Astrocyte of the hippocampus (primary cell): ENCODE measurements at places on chromosomes 6 and 20.
A peak's percentile ranks its signal among the peaks of the same experiment; 100 is the strongest.

- DNase-seq: no peak
Observed at GRCh38 chr6:11016452-11016851, 27.7 kb downstream of the ELOVL2 start.

DNA sequence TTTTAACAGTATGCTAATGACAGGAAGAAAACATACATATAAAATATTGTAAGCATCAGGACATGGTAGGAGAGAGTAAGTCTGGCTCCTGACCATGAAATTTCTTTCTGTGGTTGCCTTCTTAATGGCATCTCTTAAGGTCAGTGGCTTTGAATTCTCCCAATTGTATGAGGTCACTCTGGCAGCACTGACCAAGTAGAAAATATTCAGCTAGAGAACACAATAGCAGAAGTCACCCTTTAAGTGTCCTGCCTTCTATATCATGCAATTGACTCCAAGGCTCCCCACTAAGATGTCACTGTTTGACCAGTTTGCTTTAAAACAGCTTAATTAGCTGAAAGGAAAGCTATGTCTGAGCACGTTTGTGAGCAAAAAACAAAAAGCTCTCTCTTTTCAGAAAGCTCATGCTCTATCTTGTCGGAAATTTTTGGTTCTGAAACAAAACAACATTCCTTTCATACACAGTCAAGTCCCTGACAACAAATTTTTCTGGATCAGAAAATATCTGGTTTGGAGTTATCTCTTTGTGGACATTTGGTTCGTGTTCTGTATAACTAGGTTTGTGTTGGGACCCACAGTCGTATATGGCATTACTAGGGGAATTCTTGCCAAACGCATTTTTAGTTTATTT lies 120.9 kb upstream of the IFNGR1 start:
- peak; percentile 29 for DNase-seq

DNA sequence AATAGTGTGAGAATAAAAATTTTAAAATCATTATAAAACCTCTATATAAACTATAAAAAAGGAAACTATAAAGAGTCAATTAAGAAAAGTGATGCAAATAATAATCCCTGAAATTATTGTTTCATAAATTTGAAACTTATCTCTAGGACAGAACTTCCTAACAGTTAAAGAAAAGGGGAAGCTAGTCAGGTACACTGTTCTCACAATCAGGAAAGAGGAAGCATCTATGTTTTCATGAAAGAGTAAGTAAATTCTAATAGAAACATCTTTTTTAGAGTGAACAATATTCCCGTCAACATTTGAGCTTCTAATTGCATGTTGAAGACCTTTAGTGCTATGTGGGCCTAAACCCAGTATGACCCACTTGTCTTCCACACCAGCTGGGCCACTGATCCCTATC lies 1.2 kb upstream of the ADGRF1 start:
- no peak for DNase-seq

GRCh38 chr6:35919827-35920751 lies 809 bp downstream of the SRPK1 start:
- peak; percentile 74 for DNase-seq

- peak; percentile 36 for DNase-seq
Observed at GRCh38 chr20:16810216-16810615, 62.1 kb downstream of the OTOR start.

DNA sequence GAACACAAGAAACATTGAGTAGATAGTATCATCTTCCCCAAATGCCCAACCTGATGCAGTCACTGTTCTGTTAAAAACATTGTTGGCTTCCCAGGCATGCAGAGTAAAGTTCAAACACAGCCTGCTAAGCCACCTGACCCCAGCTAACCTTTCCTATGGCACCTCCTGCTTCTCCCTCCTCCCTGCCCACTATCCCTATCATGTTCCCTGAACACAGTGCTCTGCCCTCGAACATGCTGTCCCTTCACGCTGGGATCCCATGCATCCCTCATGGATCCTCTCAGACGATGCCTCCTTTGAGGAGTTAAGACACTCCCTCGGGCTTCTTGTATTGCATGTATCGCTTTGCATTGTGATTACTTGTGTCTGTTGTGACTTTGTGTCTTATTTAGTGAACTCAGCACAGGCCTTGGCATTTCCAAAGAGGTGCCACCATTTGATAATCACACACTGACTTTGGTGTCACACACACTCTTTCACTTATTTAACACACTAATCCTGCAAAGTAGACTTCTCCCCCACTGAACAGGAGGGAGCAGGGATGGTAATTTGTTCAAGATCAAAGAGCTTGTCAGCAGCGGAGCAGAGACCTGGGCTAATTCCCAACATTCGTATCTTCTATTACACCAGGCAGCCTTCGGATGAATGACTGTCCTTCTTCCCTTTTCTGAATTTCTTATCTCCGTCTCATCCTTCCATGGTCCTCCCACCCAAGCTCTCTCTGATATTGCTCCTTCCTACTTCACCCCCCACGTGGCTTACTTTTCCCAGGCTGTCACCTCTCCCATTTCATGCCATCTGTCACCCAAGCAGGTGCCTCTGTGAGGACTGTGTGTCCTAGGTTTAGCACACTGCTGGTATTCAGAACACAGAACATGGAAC lies 28.3 kb upstream of the SMIM29 start:
- DNase-seq: no peak

- no peak for DNase-seq
Observed at GRCh38 chr6:87645080-87645479, 55.1 kb downstream of the ORC3 start.

- DNase-seq: peak; percentile 61
Observed at GRCh38 chr6:160431226-160431625, 83.0 kb downstream of the SLC22A3 start.

DNA sequence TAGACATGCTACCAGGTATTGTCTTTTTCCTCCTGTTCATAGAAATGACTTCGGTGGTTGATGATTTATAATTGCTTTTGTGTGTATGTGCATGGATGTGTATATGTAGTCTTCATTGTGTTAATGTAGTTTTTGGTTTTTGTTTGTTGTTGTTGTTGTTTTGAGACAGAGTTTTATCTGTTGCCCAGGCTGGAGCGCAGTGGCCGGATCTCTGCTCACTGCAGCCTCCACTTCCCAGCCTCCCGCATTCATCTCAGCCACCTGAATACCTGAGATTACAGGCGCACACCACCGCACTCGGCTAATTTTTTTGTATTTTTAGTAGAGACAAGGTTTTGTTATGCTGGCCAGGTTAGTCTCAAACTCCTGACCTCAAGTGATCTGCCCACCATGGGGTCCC lies 75.2 kb downstream of the HFE start:
- no peak for DNase-seq

DNA sequence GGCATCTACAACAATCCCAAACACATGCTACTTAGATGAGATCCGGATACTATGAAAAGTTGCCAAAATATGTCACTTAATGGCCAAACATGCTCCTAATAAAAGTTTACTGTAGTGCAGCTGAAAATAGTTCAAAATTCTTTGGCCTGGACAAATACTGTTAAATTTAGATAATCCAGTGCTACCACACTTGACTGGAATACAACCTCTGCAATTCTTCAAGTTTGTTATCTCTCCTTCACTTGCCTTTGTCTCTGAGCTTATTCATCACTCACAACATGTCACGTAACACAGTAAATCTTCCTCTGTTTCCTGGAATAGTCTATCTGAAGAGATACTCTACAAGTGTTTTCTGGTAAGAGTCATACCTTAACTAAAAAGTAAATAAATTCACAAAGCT lies 10.5 kb upstream of the PLN start:
- DNase-seq: peak; percentile 28

GRCh38 chr6:67433124-67433523 lies 1202.0 kb upstream of the ADGRB3 start:
- DNase-seq: peak; percentile 2

DNA sequence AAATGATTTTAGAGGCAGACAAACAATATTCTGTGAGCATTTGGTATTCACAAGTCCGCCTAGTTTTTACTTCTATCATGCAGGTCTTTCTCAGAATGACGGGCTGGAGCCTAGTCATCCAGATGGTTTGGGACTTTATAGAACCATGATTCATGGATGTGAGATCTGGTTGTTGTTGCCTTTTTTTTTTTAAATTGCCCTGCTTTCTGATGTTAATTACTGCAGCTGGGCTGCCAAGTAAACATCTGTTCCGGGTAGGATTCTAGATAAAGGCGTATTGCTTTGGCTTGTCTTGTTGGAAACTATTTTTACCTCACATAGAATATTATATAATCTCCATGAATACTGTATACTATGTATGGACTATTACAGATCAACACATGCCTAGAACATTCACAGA lies 58.1 kb downstream of the RNF217 start:
- peak; percentile 44 for DNase-seq

GRCh38 chr6:133306931-133307330 lies 65.8 kb downstream of the EYA4 start:
- DNase-seq: no peak

GRCh38 chr20:63223121-63223825 lies 7.3 kb upstream of the YTHDF1 start:
- peak; percentile 57 for DNase-seq

DNA sequence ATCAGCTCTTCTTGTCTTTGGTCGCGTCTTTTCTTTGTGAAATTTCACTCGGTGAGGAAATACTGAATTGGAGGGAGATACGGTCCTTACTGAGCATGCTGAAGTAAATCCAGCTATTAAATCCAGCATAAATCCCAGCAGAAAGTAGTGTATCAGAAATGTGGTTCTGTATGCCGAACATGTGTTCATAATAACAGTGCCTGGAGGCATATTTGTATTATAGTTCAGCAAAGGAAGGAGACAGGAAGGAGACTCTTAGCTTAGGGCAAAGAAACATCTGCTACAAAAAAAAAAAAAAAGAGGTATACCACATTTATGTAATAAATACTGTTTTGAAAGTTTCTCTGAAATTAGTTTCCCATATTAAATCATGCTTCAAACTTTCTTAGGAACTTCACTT lies 211.8 kb downstream of the PLCB4 start:
- no peak for DNase-seq

DNA sequence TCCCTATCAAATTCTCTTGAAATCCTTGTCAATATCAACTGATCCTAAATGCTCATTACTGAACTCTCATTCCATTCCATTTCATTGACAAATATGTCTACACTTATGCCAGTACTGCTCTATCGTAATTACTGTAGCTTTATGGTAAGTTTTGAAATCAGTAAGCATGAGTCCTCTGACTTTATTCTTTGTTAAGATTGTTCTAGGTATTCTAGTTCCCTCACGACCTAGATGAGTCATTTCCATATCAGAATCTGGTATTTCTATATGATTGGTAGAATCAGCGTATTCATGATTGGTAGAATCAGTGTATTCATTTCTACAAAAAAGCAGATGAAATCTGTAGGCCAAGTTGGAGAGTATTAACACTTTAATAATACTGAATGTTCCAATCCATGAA lies 318.6 kb upstream of the RUNX2 start:
- no peak for DNase-seq

GRCh38 chr6:43849844-43850243 lies 79.8 kb downstream of the VEGFA start:
- no peak for DNase-seq

DNA sequence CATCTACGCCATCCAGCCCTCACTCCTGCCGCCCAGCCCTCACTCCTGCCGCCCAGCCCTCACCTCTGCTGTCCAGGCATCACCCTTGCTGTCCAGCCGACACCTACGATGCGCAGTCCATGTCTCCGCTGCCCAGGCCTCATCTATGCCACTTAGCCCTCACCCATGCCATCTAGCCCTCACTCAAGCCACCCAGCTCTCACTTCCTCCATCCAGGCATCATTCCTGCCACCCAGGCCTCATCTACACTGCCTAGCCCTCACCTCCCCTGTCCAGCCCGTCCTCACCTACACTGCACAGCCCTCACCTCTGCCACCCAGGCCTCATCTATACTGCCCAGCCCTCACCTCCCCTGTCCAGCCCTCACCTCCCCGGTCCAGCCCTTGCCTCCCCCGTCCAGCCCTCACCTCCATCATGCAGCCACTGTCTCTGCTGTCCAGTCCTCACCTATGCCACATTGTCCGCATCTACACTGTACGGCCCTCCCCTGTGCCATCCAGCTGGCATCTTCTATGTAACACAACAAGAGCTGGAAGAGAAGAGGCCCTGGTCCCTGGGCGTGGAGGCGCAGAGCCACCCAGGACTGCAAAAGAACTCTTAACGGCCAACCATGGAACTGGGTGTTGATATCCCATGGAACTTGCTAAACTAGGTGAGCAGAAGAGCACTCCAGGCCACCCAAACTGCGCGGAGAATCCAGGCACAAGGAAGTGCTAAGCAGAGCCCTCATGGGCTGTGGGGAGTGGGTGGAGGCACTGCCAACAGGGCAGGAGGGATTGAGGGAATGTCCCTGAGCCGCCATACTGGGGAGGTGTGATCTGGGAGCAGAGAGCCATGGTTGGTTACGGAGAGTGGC lies 31.0 kb downstream of the RNASET2 start:
- no peak for DNase-seq
